ENCODE measurements at places on chromosomes 7 and 10. TPM values are rescaled to one million over a fixed set of nuclear protein-coding genes. Genes with fewer than 3 reads are reported as not detected.
A peak's percentile ranks its signal among the peaks of the same experiment; 100 is the strongest.

Gene AZGP1
- total RNA-seq, result 39.4 TPM

Gene NAT16
- not detected for total RNA-seq

Gene COBL
- 11.9 TPM for total RNA-seq

GRCh38 chr10:76491216-76491615, 1059.8 kb downstream of the LRMDA start:
- DNase-seq, result no peak

DNA sequence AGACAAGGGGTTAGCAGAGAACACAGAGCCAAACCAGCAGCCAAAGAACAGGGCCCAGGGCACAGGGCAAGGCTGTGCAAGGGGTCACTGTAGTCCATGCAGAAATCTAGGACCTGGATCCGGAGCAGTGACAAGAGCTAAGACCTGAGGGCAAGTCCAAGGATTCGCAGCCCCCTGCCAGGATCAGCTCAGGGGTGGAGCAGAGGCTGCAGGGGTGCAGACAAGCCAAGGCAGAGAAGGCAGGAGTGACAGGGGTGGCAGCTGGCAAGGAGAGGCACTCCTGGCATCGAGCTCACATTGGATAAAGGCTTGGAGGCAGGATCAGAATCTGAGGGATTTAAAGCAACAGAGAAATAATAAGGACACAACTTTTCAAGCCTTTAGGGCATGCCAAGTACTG, 80.7 kb upstream of the NANOS1 start:
- DNase-seq, result no peak

DNA sequence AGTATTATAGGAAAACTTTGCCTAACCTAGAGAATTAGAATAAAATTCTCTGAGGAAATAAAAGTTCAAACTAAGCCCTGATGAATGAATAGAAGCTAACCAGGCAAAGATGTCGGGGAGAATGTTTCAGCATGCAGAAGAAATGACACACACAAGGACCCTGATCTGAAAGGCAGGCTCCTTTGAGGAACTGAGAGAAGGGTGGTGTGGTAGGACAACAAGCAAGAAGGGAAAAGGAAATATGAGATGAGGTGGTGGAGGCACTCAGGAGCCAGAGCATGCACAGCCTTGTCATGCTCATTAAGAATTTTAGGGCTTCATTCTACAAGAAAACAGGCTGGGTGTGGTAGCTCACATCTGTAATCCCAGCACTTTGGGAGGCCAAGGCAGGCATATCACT, 90.6 kb downstream of the ARHGAP12 start:
- no peak for DNase-seq

DNA sequence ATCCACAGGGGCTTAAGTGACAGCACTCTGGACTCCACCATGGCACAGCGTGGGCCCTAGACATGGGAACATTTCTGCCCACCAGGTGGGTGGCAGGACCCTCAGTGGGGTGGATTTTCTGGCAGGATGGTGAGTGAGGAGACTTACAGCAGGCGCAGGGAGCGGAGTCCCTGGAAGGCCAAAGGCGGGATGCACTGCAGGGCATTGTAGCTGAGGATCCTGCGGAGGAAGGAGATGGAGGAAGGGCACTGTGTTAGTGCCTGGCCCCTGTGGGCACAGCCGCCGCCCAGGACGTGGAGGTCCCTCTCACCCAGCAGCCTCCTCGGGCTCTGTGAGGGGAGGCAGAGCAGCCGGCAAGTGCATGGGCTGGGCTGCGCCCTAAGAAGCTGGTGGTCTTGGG, 154.3 kb downstream of the SLIT1 start:
- no peak for DNase-seq

- no peak for DNase-seq
Measured at GRCh38 chr10:120161111-120161510, 268.6 kb downstream of the SEC23IP start.

DNA sequence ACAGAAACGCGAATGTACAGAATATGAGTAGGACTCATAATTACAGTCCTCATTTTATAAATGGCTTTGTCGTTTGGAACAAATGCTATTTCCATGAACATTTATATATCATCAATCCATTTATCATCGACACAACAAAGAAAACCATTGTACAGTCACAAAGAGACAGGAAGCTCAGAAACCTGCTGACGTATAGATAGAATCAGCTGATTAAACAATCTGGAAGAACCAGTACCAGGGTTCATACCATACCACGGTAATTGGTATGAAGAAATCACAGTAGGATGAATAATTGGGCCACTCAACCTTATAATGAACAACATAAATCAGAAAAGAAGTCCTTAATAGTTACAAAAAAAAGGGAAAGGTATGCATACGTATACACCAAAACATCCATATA, 295.0 kb downstream of the PARD3 start:
- no peak for DNase-seq

DNA sequence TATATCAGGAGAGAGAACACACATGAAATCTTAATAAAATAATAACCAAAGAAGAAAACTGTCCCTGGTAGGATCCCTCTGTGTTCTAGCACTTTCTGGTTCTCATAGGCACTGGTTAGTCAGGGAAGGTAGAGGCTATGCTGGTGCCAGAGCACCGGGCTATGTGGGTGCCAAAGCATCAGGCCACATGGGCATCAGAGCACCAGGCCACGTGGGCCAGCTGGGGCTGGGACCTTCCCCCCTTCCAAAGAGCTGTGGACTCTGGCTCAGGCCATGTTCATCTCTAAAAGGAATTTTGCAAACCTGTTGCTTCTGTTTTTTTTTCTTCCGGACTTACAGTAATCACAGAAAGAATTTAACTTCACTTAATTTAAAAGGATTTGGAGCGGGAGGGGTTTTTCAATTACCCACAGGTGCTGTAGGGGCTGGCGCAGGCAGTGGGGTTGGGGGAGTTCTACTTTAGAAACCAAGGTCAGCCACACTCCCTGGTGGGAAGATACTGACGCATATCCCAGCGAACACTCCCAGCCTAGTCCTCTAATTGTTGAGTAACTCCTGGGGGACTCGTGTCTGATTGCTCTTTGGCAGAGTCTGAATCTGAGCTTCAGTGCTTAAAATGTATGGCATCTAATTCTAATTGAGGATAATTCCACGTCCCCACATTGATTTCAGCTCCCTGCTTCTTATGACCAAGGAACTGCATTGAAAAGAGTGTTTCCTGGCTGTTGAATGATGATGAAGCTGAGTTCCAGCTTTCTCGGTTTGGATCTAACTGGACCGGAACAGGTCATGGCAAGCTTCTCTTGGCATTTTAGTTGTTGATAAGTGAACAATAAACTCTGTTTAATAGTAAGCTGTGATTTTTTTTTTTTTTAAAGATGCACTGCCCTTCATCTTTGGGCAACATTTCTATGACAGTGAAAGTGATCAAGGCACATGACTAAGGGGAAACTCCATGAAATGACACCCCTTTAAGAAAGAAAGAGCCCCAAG, 110.7 kb upstream of the FZD8 start:
- no peak for DNase-seq

DNA sequence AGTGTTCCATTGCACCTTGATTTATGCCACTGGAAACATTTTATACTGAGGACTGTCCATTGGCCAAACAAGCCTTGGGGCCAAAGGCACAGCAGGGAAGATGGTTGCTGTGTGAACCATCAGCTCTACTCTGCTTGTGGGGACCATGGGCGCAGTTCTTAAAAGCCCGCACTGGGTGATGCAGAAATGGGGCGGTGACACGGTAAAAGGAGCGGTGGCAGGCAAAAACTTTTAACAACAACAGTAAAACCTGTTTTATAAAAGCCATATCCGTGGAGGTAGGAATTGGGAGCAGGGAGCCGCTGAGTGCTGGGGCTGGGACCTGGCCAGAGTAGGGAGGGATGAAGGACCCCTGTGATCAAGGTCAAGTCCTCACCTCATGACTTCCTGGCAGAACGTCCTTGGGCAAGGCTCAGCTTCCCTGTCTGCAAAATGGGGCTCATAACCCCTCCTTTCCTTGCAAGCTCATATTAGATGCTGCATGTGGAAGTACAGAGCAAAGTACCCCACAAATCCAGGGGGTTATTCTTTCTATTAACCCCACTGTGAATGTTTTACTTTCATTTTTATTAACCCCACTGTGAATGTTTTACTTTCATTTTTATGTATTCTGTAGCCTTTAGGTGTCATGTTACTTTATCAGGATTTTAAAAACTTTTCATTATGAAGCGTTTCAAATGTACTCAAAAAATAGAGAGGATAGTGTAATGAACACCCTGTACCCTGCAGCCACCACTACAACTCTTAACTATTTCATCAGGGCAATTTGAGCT, 78.3 kb downstream of the GRK5 start:
- no peak for DNase-seq

DNA sequence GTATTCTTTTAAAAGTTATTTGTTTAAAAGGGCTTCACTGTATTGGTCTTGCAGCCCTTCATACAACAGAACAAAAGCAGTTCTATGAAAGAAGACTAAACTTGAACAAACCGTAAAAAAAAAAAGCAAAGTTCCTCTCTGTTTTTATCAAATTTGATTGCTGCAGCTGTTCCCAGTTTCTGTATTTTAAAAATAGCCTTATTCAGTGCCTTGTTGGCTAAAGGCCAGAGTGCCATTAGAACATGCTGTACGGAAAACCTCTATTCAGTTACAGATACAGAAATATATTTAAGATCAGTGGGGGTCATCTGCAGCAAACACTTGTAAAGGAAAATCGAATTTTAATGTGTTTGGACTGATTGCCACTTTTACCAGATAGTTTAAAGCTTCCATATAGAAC, 207.8 kb upstream of the ETV1 start:
- DNase-seq, result no peak

- DNase-seq, result no peak
Measured at GRCh38 chr10:71594934-71595571, 124.5 kb downstream of the C10orf105 start.

- DNase-seq, result no peak
Measured at GRCh38 chr7:84536271-84536870, 341.8 kb upstream of the SEMA3A start.

DNA sequence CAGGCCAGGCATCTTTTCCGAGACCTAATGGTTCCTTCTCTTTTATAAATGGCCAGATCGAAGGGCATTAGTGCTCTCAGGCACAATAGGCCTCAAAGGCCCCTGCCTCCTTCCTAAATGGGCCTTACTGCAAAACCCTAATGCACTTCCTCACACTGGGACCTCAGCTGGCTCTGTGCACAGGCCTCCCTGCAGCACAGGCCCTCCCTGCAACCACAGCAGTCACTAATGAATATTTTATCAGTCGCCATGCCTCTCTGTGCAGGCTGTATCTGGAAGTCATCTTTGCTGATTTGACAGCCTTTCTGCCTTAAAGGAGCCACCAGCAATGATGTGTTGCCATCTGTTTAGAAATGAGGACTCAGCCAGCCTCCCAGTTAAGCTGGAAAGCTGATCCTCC, 54.9 kb upstream of the SDK1 start:
- DNase-seq, result no peak

DNA sequence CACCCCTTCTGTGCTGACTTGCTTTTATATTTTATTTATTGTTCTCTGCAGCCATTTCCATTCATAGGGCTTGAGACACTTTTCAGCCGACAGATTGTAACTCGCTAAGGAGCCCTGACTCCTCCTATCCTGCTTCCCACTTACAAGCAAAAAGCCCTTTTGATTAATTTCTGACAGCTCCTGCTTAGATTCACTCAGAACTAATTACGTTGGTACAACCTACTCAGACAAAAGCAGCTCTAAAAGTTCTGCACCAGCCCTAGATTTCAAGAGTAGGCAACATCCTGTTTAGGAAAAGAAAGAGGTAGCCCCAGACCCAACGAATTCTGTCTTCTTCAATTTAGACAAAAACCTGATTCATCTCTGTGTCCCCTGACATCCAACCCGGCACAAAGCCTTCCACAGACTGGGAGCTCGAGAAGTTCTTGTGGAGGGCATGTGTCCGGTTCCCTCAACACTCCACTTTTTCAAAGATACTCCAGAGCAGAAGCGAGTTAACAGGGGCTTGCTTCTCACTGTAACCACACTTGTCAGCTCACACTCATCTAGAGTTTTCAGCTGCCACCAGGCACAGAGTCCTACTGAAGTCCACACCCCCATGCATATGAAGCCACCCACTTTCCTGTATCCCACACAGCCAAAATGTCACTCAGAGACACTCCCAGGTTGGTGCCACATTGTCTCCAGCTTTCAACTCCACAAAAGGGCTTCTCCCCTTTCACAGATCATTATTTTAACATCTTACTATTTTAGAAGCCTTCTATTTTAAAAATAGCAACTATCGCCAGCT, 113.6 kb upstream of the NFE2L3 start:
- DNase-seq, result no peak

DNA sequence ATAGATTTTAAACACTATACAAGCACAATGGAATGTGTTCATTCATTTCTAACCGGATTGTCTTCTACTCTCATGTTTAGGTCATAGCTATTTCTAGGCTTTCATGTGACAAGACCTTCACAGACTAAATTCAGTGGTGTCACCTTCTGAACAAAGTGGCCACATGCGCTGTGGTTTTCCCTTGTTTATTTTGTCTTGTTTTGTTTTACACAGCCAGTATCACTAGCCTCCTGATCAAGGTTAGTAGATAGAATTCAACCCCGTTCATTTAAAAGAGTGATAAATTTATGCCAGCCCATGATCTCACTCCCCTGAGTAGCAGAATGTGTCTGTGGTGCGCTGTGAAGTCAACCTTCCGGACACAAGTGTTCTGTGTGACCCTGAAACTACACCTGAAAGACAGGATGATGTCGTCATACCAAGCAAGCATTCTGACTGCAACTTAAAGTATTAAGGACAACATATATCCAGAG, 209.1 kb downstream of the CREB5 start:
- DNase-seq, result no peak

DNA sequence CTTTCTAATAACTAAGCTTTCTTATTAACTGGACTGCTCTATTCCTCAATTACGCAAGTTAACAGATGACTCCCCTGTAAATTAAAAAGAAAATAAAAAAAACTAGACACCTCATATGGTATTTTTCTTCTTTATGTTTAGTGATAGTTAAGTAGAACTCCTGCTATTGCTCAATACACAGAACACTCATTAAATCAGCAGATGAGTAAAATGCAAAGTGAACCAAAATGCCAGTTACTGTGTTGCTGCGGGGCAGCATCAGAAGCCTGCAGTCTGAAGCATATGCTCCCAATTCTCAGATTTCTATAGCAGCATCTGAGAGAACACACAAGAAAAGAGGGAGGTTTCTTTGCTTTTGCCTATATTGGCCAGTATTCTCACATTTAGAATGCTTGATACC, 28.4 kb downstream of the CDK6 start:
- DNase-seq, result no peak

GRCh38 chr10:29998142-29998808, 61.1 kb downstream of the JCAD start:
- peak; percentile 63 for DNase-seq

DNA sequence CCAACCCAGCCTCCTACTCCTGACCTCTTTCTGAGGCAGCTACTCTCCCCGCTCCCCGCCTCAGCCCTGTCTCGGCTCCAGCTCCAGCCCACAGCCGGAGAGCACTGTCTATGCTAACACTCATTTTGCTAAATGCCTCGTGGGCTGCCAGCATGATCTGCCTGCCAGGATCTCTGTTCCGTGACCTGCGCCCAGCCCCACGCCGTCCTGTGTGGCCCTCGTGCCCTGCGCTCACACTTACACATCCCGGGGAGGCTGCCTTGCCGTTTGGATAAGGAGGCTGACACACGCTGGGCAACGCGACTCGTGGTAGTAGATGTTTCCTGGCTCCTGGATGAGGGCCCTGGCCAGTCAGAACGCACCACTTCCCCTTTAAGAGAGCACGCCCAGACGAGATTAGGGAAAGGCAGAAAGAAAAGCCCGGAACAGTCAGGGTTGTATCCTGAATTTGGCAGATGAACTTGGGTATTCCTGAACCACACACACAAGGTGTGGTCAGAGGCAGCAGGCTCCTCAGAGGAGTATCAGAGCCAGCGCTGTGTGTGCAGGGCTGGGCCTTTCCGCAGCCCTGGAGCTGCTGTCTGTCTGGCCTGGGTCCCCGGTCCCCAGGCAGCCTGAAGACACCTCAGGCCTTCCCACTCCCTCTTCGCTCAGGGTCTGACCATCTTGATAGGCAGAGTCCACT, 97.7 kb upstream of the EFCAB10 start:
- peak; percentile 12 for DNase-seq

Measured in skin of body (tissue), 3 donors.